ENCODE measurements at places on chromosomes 3 and 15.

DNA sequence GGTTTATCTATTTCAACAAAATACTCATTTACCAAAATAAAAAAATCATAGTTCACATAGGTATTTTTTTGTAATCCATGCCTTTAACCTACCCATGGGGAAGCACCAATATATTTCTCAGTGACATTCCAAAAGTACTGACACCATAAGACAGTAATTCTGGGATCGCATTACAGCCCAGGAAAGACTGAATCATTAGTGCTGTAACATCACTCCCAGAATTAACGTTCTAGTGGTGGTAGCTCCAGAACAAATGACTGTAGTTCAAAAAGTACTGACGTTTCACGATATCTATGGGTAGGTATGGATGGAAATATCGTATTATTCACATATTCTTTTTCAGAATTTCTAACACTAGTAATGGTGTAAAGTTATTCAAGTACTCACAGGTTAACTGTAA lies 54.3 kb upstream of the NEK10 start:
- DNase-seq, result no peak

GRCh38 chr3:148450819-148451218 lies 246.9 kb upstream of the AGTR1 start:
- DNase-seq, result no peak

DNA sequence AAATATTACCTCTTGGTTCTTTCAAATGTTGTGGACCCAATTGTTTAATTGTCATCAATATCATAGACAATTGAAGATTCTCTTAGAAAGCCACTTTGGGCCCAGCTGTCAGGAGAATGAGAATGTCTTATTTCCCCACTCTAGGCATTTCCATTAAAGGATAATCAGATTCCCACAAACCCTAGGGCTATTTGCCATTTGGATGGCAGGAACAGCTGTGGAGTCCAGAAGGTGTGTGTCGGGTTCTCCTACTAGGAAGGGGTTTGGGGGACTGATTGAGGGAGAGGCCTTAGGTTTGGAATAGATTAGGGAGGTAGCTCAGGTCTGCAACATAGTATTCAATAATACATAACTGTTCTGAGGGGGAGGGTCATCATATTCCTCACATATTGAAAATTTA lies 35.2 kb upstream of the PLSCR5 start:
- no peak for DNase-seq

GRCh38 chr3:192332386-192333291 lies 394.7 kb downstream of the FGF12 start:
- no peak for DNase-seq

DNA sequence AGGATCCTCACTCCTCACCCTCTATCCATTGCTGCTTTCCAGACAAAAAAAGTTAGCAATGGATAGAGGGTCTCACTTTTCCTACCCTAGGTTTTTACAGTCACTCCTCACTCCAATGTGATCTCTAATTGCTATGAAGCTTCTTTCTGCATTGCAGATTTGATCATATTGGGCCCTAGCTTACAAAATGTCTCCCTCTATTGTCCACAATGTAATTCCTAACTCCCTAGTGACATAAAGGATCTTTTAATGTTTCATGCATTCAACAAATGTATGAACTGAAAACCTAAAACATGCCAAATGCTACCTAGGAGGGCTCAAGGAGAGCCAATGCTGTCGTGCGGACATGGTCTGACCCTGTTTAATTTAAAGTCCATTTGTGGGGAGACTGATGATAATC lies 234.8 kb downstream of the CADM2 start:
- no peak for DNase-seq

GRCh38 chr3:159982442-159982974 lies 6.1 kb upstream of the IL12A start:
- DNase-seq, result no peak

DNA sequence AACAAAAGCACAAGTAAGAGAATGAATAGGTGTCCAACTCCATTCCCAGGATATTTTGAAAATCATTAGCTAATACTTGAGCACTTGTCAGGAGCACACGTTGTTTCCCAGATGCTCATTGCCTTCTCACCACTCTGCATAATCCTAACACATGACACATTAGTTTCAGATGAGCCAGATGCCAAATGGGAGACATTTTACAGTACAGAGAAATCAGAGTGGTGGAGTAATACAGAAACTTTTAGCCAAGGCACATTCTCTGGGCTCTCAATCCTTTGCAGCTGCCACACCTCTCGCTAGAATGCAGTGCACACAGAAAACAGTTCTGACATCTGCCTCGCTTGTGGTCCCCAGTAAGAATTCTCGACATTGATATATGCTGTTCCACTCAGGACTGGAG lies 76.6 kb downstream of the P3H2 start:
- no peak for DNase-seq

DNA sequence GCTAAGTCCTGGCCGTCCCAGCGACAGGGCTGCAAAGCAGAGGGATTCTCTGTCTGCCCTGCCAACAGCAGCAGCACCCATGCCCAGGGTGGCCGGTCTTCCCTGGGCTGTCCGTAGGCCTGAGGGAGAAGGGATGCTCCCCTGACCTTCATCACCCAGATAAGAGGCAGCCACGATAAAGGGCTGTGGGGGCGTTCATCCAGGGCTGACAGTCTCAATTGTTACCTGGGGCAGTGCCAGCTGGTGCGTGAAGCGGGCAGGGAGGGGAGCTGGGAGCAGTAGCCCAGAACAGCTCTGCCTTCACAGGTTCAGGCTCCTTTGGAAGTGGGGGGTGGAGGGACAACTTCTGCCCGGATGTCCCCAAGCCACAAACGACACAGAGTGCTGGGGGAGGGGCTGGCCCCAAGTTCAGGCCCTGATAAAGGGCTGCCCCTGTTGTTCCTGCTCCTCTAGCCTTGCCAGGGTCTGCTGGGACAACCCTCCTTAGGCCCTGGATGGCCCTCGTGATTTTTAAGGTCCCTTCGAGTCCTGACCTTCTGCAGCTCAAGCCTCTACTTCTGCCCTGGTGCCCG lies 94.7 kb downstream of the RAB11A start:
- DNase-seq, result no peak

DNA sequence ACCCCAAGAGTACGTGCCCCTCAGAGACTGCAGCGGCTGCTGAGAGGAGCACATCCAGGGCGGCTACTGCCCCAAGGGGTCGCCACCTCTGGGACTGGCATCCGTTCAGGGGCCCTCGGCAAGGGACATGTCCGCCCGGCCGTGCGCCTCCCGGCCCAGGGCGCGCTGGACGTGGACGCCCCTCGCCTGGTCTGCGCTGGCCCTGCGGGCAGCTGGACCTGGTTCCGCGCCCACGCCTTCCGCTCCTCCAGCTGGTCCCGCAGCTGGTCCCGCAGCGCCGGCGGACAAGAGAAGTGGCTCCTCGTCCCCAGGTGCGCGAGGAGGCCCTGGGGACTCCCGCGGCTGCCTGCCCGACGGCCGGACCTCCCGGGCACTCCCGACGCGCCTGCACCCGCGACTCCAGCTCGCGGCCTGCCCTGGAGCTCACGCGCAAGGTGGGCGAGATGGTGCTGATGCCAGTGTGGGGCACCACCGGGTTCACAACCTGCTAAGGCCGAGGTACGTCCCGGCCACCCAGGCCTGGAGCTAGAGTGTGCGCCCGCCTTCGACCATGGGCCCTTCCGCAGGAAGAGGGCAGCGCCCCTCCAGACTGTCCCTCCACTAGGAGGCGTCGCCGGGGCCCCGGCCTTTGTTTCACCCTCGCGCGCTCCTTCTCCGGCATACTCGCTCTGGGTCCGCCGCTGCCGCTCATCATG lies 14.4 kb upstream of the GP9 start:
- no peak for DNase-seq

DNA sequence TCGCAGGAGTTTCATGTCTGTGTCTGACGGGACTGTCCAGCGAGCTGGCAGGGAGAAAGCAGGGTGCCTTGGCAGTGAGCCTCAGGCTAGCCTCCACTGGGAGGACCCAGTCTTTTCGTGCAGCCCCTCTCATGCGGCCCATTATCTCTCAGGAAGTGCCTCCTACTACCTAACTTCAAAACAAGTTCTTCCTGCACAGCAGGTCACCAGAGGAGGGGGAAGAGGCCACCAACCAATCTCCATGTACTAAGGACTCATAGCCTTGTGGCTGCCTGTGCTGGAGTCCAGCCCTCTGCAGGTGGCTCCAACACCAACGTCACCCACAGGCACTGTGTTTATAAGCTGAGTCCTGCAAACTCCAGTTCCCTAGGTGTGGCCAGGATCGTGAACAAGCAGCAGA lies 4.8 kb downstream of the VIPR1 start:
- DNase-seq, result no peak

DNA sequence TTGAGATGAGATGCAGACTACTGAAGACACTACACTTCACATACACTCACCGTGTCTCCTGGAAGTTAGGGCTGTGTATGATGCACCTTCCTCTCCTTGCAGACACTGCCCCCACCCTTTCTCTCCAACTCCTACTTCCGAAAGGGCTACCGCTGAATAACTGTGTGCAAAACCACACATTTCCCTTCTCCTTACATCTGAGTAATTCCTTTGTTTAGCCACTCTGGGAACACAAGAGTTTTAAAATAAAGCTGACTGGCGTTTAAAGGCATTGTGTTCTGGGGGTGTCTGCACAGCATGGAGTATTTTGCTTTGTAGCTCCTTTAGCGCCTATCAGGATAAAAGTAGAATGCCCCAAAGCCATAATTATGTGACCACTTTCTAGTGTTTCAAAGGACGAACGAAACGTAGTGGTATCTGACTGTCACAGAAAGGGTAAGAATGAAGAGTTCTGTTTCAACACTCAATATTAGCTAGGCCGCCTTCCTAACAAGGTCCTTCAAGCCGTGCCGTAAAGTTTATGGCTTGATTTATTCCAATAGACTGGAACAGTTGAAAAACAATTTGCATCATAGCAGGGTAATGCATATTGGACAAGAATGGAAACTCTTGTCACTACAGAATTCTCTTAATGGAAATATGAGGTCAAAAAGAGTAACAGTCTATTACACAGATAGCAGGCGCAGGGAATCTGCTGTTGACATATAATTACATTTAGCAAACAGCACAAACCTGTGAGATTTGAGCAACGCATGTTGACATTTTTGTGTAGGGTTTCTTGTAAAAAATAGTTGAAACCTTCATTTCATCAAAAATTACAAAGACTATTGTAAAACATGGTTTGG lies 619.9 kb downstream of the FOXP1 start:
- no peak for DNase-seq

- DNase-seq, result no peak
Measured at GRCh38 chr15:41031232-41032078, 78.2 kb downstream of the CHAC1 start.

DNA sequence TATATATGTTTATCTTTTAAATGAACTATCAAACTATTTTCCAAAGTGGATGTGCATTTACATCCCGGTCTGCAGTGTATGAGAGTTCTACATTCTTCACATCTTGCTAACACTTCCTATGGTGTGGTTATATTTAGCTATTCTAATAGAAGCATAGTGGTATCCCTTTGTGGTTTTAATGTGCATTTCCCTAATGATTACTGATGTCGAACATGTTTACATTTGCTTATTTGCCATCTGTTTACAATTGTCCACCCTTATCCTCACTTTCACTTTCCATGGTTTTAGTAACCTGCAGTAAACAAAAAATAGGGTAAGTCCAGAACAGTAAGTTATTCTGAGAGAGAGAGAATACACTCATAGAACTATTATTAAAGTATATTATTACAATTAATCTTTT lies 360.5 kb upstream of the NAALADL2 start:
- DNase-seq, result no peak

GRCh38 chr15:39907216-39907615 lies 12.8 kb downstream of the GPR176 start:
- DNase-seq, result no peak

All from globus pallidus (tissue), 1 donor.